Uterus (tissue), 4 donors: ENCODE measurements at places on chromosomes 13 and 19. TPM values are rescaled to one million over a fixed set of nuclear protein-coding genes. Genes with fewer than 3 reads are reported as not detected.

The NLRP12 gene
- total RNA-seq, result 0.90 TPM

The STAP2 gene
- 0.29 TPM for total RNA-seq

The ZBTB45 gene
- total RNA-seq, result 0.88 TPM

The ZNF442 gene
- 12.2 TPM for total RNA-seq

The GPR42 gene
- not detected for total RNA-seq

The ATXN8OS gene
- total RNA-seq, result not detected

The PCP2 gene
- not detected for total RNA-seq

The ZNF534 gene
- 0.29 TPM for total RNA-seq

The B3GNT3 gene
- not detected for total RNA-seq

The CASP14 gene
- total RNA-seq, result not detected

DNA sequence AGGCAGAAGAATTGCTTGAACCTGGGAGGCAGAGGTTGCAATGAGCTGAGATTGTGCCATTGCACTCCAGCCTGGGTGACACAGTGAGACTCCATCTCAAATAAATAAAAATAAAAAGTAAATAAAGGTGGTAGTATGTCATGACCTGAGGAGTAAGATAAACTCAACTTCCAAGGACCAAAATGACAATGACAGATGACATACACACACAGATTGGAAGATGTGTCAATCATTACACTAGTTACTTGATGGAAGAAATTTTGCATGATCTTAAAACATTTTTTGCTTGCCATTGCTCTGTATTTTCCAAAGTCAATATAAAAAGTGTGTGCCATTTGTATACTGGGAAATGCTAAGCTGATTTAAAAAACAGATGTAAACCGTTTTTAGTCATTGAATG lies 4.1 kb downstream of the SLC46A3 start:
- no peak overlapping the region for H3K4me3 ChIP-seq
- no peaks in the 10 kb centered on the region for H3K4me1 ChIP-seq
- no peak for DNase-seq
- no peak overlapping the region for H3K27ac ChIP-seq

- DNase-seq, result no peak
- H3K27me3 ChIP-seq, result no peaks in the 10 kb centered on the region
- no peak overlapping the region for H3K4me3 ChIP-seq
- H3K36me3 ChIP-seq, result no peaks in the 10 kb centered on the region
- no peaks in the 10 kb centered on the region for H3K4me1 ChIP-seq
These were observed 508.4 kb upstream of the MIR17HG start for GRCh38 chr13:90839061-90839460.

- no peak overlapping the region for H3K4me3 ChIP-seq
- H3K27ac ChIP-seq, result peak overlapping the region; percentile 97
- H3K36me3 ChIP-seq, result no peaks in the 10 kb centered on the region
These were observed 25.7 kb upstream of the UBE2L5 start for GRCh38 chr13:30396434-30397075.

DNA sequence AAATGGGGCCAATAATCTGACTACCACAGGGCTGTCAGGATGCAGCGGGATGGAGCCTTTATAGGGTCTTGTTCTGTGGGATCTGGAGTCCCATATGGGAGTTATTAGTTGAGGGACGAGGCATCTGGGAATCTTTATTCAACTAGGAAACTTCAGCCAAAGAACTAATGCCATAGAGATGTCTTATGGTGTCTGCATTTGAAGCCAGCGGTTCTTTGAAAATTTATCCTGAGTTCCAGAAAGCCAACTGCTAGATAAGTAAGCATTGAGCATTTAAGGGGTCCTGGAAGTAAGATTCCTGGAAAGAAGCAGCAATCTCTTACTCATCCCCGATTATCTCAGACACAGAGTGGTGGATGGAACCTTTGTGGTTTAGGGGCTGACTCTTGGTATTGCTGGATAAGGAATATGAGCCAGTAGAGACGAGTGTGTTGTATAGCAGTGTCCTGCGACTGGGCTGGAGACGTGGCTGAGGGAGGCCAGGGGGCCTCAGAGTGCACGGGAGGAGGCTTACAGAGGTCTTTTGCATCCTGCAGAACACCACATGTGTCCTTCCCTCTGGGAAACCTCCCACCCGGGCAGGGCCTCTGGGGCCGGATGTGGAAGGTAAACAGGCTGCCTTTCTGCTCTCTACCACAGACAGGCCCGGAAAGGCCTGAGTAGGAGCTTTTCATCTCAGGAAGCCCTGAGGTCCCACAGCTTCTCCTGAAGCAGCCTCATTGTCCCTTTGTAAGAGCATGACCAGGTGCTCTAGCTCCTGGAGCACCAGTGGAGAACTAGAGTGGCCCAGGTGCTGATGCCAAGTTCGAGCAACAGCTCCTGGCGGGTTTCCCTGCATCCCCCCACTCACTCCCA lies 28.8 kb downstream of the ACTN4 start:
- peak overlapping the region; percentile 95 for H3K27ac ChIP-seq
- H3K4me3 ChIP-seq, result no peak overlapping the region
- no peak for DNase-seq
- no peaks in the 10 kb centered on the region for H3K36me3 ChIP-seq
- H3K4me1 ChIP-seq, result no peaks in the 10 kb centered on the region

GRCh38 chr13:109150696-109151095 lies 521.3 kb downstream of the MYO16 start:
- H3K27ac ChIP-seq, result no peak overlapping the region
- H3K36me3 ChIP-seq, result no peaks in the 10 kb centered on the region
- no peak for DNase-seq

GRCh38 chr13:52695856-52696255 lies 43.2 kb downstream of the SUGT1 start:
- no peak overlapping the region for H3K4me3 ChIP-seq
- no peaks in the 10 kb centered on the region for H3K36me3 ChIP-seq
- H3K27ac ChIP-seq, result no peak overlapping the region
- DNase-seq, result no peak
- no peaks in the 10 kb centered on the region for H3K27me3 ChIP-seq

DNA sequence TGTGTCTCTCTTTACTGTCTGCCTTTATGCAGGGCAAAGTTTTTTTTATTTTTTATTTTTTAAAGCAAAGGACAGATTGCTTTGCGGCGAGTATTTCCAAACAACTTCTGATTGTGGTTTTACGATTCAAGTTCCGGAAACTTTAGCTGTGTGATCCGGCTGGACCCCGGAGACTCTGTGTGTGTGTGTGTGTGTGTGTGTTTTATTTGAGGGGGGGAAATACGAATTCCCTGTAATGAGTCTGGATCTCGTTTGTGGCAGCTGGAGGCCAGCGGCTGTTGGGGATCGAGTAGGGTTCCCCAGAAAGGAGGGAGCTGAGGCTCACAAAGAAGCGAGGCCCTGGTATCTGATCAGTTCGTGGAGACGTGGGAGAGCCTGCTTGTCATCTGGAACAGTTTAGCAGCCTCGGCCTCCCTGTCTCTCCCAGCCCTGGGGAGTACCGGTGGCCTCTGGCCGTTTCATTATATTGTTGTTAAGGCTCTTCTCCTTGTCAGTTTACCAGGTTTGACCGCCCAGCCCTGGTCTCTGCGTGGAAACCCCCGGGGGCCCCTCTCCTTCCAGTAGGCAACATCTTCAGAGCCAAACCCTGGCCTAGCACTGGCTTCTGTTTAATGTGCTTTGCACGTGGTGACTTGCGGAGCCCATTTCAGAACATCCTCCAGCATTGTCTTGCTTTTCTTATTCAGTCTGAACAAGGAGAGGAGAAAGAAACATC lies 1.3 kb downstream of the FARP1 start:
- no peaks in the 10 kb centered on the region for H3K27me3 ChIP-seq
- H3K36me3 ChIP-seq, result no peaks in the 10 kb centered on the region
- DNase-seq, result peak; percentile 40
- no peaks in the 10 kb centered on the region for H3K4me1 ChIP-seq
- H3K4me3 ChIP-seq, result peak overlapping the region; percentile 77

DNA sequence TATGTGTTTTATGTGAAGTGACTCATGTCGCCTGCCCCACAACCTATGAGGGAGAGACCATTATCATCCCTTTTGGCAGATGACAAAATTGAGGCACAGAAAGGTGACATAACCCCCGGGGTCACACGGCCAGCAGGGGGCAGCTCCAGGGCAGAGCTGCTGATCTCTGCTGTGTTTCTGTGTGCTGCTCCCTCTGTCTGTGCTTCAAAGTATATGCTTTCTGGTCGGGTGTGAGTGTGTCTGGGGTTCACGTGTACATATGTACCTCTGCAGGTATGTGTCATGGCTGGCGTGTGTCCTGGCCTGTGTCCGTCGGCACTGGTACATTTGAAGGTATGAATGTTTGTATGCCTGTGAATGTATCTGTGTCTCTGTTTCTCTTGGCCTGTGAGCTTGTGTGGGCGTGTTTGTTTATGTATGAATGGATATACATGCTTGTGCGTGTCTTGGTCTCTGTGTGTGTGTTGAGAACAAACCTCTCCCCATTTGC lies 7.1 kb downstream of the LIPE start:
- H3K27ac ChIP-seq, result peak overlapping the region; percentile 37
- no peak overlapping the region for H3K4me3 ChIP-seq
- no peaks in the 10 kb centered on the region for H3K36me3 ChIP-seq

DNA sequence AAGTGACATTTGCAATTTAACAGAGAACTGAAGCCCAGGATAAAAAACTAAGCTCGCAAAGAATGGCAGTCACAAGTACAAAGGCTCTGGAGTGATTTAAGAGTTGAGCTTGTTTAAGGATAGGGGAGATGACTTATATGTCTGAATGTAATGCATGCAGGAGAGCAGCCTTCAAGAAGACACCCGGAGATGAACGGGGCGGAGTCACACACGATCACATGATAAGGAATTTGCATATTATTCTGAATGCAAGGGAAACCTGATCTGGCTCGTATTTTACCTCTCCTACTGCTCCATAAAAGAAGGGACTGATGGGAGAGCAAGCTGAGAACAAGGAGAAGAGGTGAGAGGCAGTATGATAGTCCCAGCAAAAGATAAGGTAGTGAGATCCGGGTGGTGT lies 12.9 kb downstream of the TBC1D4 start:
- no peak overlapping the region for H3K27ac ChIP-seq
- no peak for DNase-seq
- no peaks in the 10 kb centered on the region for H3K27me3 ChIP-seq
- no peaks in the 10 kb centered on the region for H3K36me3 ChIP-seq
- no peaks in the 10 kb centered on the region for H3K4me1 ChIP-seq

DNA sequence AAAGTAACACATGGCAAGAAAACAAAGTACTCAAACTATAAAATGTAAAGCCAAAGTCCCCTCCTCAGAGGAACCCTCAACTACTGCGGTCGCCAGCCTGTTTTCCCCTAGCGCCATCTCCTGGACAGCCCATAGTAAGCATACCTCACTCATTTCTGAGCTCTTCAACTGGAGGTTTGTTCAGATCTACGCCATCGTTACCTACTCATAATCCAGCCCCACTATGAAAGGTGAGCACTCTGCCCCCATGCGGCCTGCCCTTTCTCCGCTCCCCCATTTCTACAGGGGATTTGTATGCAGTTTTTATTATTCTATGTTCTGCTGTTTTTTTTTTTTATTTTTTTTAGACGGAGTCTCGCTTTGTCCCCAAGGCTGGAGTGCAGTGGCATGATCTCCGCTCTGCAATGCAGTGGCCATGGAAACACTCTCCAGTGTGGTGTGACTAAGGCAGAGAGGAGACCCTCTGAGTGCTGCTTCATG lies 26.2 kb downstream of the OPA3 start:
- no peak for DNase-seq
- no peaks in the 10 kb centered on the region for H3K4me1 ChIP-seq
- H3K36me3 ChIP-seq, result no peaks in the 10 kb centered on the region
- H3K27me3 ChIP-seq, result no peaks in the 10 kb centered on the region
- no peak overlapping the region for H3K27ac ChIP-seq

DNA sequence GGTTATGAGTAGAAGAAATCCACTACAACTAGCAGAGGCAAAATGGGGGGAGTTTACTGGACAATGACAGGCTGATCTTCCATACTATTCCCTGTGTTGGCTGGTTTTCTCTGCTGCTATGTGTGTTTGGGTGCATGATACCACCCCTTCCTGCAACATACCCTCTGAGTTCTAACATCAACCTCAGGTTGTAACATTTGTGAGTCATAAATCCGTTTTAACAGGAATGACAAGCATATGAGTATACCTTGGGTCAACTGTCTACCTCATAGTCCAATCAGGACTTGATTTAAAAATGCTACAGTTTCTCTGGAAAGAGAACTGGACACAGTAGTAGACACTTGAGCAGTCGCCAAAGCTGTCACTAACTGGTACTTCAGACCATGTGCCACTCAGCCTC lies 422.9 kb downstream of the KCTD12 start:
- no peak overlapping the region for H3K4me3 ChIP-seq
- no peaks in the 10 kb centered on the region for H3K4me1 ChIP-seq

GRCh38 chr19:4678881-4679790 lies 9.0 kb upstream of the MYDGF start:
- no peak overlapping the region for H3K4me3 ChIP-seq
- no peak overlapping the region for H3K27ac ChIP-seq
- no peaks in the 10 kb centered on the region for H3K36me3 ChIP-seq
- DNase-seq, result peak; percentile 47

- H3K4me1 ChIP-seq, result no peaks in the 10 kb centered on the region
- DNase-seq, result no peak
- peak overlapping the region; percentile 64 for H3K27ac ChIP-seq
- no peaks in the 10 kb centered on the region for H3K27me3 ChIP-seq
These were observed 60.8 kb downstream of the ARHGEF7 start for GRCh38 chr13:111175935-111176334.

GRCh38 chr13:30163441-30163840 lies 143.9 kb downstream of the KATNAL1 start:
- no peaks in the 10 kb centered on the region for H3K36me3 ChIP-seq
- H3K4me3 ChIP-seq, result no peak overlapping the region
- no peak overlapping the region for H3K27ac ChIP-seq
- H3K27me3 ChIP-seq, result no peaks in the 10 kb centered on the region

DNA sequence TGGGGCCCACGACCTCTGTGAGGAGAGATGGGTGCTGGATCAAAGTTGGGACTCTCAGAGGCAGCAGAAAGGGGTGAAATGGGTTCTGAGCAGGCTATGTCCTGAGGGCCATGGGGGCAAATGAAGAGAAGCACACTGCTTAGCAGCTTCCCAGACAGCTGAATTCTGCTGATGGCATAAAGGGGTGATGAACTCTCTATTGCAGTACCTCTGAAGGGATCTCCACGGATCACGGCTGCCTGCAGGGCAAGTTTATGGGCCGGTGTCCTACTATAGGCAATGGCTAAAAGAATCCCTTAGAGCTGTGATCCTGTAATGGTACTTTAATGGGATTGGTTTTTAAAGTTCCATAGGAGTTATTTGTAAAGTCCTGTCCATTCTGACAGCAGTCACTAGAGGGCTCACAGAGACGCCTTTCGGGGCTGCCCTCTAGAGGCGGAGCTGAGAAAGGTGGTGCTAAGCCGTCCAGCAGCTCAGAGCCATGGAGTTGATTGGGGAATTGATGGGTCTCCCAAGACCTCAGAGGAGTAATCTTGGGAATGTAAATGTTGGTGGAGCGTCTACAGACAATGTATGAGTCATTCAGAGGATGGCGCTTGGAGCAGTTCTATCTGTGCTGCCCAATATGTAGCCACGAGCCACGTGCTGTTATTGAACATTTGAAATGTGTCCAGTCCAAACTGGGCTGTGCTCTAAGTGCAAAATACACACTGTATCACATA lies 287.3 kb downstream of the COG6 start:
- H3K36me3 ChIP-seq, result no peaks in the 10 kb centered on the region
- no peak overlapping the region for H3K27ac ChIP-seq
- H3K4me1 ChIP-seq, result no peaks in the 10 kb centered on the region
- DNase-seq, result peak; percentile 42

- peak within 1 kb of the TSS; percentile 81 for H3K4me3 ChIP-seq
- H3K27ac ChIP-seq, result peak within 1 kb of the TSS; percentile 99
- H3K27me3 ChIP-seq, result no peaks in the 10 kb centered on the region
- peak; percentile 80 for DNase-seq
- H3K4me1 ChIP-seq, result no peaks in the 10 kb centered on the region
- no peaks in the 10 kb centered on the region for H3K36me3 ChIP-seq
These were observed at the start of gene FNDC3A for GRCh38 chr13:48975856-48976575. TSS of gene FNDC3A (plus strand) at chr13:48975912. CDS start at chr13:49006191, 30,279 bp downstream.

GRCh38 chr13:51091839-51092238 lies 19.2 kb downstream of the C13orf42 start:
- no peaks in the 10 kb centered on the region for H3K27me3 ChIP-seq
- H3K36me3 ChIP-seq, result no peaks in the 10 kb centered on the region
- H3K4me3 ChIP-seq, result no peak overlapping the region
- H3K27ac ChIP-seq, result no peak overlapping the region
- no peaks in the 10 kb centered on the region for H3K4me1 ChIP-seq
- DNase-seq, result no peak
